ENCODE measurements at places on chromosomes 5 and 9.

- peak; percentile 3 for DNase-seq
Measured at GRCh38 chr9:93667006-93667405, 90.6 kb downstream of the PHF2 start.

GRCh38 chr5:178323961-178324360 lies 91.4 kb upstream of the PHYKPL start:
- no peak for DNase-seq

GRCh38 chr9:35907711-35908503 lies 1.4 kb upstream of the SPAAR start:
- no peak for DNase-seq

- no peak for DNase-seq
Measured at GRCh38 chr9:37938121-37938891, 34.4 kb upstream of the SLC25A51 start.

DNA sequence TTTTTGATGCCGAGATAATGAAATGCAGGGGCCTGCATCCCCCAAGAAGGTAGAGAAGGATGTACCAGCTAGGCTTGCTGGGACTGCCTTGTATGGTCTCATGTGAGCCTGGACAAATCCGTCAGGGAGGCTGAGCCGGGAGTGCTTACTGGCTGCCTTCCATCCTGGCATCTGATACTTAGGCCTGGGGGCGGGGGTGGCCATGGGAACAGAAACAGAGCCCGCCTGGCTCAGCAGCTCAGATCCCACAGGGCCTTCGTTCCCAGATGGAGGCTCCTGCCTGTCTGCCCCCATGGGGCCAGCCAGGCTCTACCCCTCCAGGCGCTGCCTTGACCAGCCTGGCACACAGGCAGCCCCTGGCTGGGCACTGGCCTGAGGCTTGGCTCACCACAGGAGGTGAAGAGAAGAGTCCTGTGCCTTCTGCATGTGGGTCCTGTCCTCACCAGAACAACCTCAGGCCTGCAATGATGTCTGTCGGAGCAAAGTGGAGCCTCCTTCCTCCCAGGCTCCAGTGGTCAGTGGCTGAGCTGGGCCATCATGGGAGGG lies 10.5 kb upstream of the SPATA31E1 start:
- no peak for DNase-seq

GRCh38 chr5:135400866-135401265 lies 1.8 kb upstream of the MACROH2A1 start:
- DNase-seq, result no peak

- no peak for DNase-seq
Measured at GRCh38 chr5:134574521-134574920, 49.1 kb downstream of the JADE2 start.

- DNase-seq, result no peak
Measured at GRCh38 chr5:135880278-135880677, 15.4 kb downstream of the IL9 start.

DNA sequence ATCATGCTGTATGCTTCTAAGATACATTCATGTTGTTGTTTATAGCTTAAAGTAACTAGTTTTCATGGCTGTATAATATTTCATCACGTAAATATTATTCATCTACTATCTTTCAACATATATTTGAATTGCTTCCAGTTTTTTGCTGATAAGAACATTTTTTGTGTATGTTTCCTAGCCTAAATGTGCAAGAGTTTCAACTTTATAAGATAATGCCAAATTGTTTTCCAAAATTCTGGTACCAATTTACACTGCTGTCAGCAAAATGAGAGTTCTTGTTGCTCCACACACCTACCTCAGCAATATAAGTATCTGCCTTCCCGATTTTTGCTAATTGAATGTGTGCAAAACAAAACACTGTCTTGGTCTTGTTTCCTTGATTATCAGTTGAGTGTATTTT lies 178.3 kb downstream of the CRB2 start:
- DNase-seq, result no peak

DNA sequence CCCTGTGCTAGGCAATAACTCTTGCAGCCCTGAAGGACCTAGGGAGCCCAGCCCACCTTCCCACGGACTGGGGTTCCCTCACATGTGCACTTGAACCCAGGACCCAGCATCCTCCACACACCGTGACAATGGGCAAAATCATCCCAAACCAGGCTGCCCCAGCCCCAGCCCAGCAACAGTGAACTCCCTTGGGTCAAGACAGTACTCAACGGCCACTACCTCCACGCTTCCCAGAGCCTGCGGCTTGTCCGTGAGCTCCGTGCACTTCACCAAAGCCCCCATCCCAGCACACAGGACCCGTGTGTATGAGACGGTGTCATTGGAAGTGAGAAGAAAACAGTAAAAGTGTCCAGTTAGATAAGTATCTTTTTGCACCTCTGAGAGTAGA lies 55.8 kb downstream of the IPPK start:
- no peak for DNase-seq

DNA sequence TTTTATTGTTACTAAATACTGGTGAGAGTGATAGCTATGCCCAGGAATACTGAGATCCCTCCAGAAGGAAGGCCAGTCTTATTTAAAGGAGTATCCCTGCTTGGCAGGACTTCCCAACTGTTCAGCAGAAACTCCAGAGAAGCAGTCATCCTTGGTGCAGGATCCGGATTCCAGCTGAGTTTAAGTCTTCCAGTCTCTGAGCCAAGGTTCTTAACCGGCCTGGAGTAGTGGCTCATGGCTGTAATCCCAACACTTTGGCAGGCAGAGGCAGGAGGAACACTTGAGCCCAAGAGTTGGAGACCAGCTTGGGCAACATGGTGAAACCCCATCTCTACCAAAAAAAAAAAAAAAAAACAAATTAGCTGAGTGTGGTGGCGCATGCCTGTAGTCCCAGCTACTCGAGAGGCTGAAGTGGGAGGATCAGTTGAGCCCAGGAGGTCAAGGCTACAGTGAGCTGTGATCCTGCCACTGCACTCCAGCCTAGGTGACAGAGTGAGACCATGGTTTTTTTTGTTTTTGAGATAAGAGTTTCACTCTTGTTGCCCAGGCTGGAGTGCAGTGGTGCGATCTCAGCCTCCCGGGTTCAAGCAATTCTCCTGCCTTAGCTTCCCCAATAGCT lies 7.6 kb downstream of the NAIF1 start:
- DNase-seq, result no peak

DNA sequence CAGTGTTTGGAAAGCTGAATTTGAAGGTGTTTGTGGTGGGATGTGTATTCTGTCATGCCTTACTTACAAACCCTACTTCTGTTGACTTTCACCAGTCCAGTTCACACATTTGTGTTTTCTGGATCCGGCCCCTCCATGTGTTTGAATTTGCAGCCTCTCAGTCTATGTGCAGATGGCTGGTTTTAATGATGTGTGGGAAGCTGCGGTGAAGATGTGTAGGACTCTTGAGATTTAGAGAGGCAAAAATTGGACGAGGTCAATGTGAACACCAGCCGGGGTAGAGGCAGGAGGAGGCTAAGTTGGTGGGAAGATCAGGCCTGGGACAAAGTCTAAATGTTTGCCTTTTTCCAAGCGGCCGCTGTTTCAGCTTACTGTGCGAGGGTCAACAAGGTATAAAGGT lies 115.4 kb upstream of the KLF9 start:
- no peak for DNase-seq

- peak; percentile 91 for DNase-seq
Measured at GRCh38 chr9:128552153-128552743, at the start of gene SPTAN1. Gene SPTAN1 (plus strand): TSS chr9:128552587. CDS start chr9:128566741, 14,154 bp downstream.

GRCh38 chr5:32471784-32472183 lies 27.2 kb upstream of the ZFR start:
- no peak for DNase-seq

DNA sequence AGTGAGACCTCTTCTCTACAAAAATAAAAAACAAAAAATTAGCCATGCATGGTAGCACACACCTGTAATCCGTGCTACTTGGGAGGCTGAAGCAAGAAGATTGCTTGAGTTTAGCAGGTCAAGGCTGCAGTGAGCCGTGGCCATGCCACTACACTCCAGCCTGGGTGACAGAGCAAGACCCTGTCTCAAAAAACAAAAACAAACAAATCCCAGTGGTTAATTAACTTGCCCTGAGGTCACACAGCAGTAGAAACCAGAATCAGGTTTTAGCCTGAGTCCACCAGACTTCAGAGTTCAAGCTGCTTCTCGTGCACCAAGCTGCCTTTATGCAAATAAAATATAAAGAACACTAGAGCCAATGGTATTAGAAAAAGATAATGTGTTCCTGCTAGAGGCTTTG lies 169.7 kb downstream of the GOLPH3 start:
- no peak for DNase-seq

DNA sequence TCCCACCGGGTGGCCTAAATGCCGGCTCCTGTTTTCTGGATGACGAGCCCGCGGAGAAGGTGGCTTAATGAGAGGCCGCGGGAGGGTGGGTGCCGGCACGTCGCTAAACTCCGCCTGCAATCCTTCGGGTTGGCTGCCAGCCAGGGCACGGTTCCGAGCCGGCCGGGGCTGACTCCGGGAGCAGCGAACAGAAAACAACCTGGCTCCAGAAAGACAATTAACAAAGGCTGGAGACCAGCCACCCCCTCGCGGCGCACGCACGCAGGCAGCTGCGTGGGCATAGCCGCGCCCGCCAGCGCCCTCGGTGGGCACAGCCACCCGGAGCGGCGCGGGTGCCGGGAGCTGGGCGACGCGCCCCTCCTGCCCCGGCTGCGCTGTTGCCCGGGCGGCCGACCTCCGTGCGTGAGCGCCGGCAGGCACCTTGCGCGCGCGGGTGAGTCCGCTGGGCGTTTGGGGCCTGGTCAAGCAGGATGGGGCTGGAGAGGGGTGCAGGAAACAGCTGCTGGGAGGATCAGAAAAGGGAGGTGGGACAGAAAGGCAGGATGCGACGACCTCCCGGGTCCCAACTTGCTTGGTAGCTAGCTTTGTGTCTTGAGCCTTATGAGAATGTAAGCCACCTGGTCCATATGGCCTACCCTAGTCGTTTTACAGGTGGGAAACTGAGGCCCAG lies at the start of gene ARHGEF37:
Gene ARHGEF37 (plus strand): TSS at position 307 of the 670 bp plus-strand sequence. CDS start 16,272 bp downstream, outside the sequence.
- peak; percentile 13 for DNase-seq

- no peak for DNase-seq
Measured at GRCh38 chr9:126440940-126441339, 114.3 kb downstream of the MVB12B start.

DNA sequence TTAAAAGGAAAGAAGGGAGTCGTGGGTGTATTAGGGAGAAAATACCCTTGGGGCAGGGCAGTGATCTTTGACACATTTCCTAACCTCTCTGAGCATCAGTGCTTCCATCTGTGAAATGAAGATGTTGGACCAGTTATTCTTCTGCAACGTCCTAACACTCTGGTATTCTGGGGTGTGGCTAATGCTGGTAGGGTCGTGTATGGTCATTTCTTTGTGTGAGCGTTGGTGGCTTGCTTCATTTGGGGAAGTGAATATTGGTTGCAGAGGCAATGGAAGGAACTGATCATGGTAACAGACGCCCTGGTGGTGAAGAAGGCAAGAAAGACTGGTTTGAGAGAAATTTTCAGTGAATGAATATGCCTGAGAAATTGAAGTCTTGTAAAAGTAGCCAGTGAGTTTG lies 67.9 kb upstream of the TTC23L start:
- no peak for DNase-seq

- DNase-seq, result no peak
Measured at GRCh38 chr5:8700671-8701070, 831.7 kb downstream of the MTRR start.

DNA sequence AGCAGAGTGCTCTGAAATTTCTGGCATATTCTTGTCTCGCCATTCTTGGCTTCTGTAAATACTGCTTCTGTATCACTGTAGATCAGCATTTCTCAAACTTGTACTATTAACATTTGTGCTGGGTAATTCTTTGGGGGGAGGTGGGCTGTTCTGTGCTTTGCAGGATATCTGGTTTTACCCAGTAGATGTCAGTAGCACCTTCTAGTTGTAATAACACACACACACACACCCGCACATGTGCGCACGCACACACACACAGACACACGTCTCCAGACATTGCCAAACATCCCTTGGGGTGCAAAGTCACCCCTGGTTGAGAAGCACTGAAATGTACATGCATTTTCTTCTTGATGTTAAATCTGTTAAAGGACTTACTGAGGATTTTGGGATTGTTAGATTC lies 304.1 kb downstream of the MAT2B start:
- no peak for DNase-seq

DNA sequence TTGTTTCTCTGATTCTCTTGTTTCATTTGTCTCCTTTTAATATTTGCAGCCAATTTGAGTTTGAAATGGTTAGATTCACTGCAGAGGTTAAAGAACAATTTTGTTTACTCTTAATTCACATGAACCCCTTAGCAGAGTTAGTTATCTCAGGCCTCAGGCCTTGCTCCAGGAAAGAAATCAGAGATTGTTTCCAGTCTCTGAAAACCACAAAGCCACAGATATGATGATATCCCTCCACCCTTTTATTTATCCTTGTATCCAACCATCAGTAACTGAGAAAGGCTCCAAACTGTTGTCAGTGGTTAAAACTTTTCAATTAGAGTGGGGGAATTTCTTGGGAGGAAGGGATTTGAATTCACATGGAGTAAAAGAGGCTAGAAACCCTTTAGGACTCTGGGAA lies 406.0 kb upstream of the DMAC1 start:
- no peak for DNase-seq

- DNase-seq, result no peak
Measured at GRCh38 chr9:61671276-61671973, 481.6 kb downstream of the SPATA31A7 start.

- DNase-seq, result no peak
Measured at GRCh38 chr5:134603059-134603458, 29.6 kb downstream of the SAR1B start.

- DNase-seq, result no peak
Measured at GRCh38 chr5:20166456-20166855, 178.5 kb upstream of the CDH18 start.

DNA sequence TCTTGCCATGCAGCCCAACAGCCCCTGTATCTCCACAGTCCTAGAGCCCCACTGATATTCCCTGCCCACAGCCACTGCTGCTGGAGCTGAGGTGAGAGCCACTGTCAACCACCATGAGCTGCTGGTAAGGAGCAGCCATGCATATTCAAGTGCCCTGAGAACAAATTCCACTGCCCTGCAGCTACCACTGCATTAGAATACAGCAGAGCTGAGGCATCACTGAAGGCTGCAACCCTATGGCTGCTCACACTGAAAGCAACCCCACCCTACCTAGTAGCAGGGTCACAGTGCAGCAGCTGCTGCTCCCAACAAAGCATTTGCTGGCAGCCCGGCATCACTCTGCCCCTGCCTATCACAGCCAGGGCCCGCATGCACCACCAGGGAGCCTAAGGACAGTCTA lies 68.6 kb downstream of the SKIC3 start:
- DNase-seq, result no peak

- no peak for DNase-seq
Measured at GRCh38 chr5:92990771-92991170, 590.2 kb downstream of the NR2F1-AS1 start.

DNA sequence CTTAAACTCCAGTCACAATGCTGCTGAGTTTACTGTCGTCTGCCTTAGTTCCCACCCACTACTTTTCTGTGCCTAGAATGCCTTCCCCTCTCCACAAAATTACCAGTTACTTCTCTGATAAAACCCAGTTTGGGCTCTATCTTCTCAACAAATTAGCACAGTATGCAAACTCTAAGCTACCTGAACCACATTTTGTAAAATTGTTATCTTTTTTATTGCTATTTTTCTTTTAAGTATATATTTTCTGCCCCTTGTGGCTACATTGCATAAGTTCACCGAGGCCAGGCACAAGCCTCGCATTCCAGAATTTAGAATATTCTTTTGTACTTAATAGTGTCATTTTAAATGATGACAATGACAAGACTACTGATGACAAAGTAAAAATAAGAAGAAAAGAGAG lies 60.0 kb downstream of the POU5F2 start:
- no peak for DNase-seq

Measured in activated T-helper 1 cell treated with anti-CD3 and anti-CD28 coated beads, Interleukin-2, amount 50 U/mL, for 16 hours (primary cell).